ENCODE measurements at places on chromosomes 5 and 9. TPM values are rescaled to one million over a fixed set of nuclear protein-coding genes. Genes with fewer than 3 reads are reported as not detected.

Gene WHRN
- total RNA-seq = 4.2 TPM

Gene RASGEF1C
- 4.8 TPM for total RNA-seq

Gene PCDHGA6
- 4.8 TPM for total RNA-seq

Gene DMRT3
- not detected for total RNA-seq

Gene HTR1A
- total RNA-seq = not detected

Gene PCDHB11
- total RNA-seq = 5.9 TPM

Gene SLC34A1
- total RNA-seq = not detected

Gene KCNV2
- total RNA-seq = not detected

Gene PNPLA7
- total RNA-seq = 1.5 TPM

Gene HAVCR1
- total RNA-seq = not detected

Gene IRF1
- 10.7 TPM for total RNA-seq

Gene TSSK1B
- total RNA-seq = not detected

Gene ARL14EPL
- not detected for total RNA-seq

Gene IL7R
- 0.72 TPM for total RNA-seq

Gene FRRS1L
- total RNA-seq = 4.7 TPM

Gene ELOVL7
- total RNA-seq = 4.7 TPM

Gene SMIM33
- total RNA-seq = not detected
